COR-L47 (cell line): ENCODE measurements at places on chromosomes 5 and 9.

GRCh38 chr5:65721050-65721719, 724 bp downstream of the SGTB start:
- DNase-seq: peak; percentile 64

DNA sequence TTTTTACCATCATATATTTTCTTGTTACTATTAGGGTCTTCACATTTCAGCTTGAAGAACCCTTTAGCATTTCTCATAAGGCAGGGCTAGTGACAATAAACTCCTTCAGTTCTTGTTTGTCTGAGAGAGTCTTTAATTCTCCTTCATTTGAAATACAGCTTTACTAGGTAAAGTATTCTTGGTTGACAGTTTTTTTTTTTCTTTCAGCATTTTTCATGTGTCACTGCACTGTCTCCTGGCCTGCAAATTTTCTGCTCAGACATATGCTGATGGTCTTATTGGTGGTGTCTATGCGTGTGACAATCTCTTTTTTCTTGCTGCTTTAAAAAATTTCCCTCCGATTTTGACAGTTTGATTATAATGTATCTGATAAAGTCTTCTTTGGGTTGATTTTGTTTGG, 399.9 kb downstream of the SH3GL2 start:
- no peak for DNase-seq

DNA sequence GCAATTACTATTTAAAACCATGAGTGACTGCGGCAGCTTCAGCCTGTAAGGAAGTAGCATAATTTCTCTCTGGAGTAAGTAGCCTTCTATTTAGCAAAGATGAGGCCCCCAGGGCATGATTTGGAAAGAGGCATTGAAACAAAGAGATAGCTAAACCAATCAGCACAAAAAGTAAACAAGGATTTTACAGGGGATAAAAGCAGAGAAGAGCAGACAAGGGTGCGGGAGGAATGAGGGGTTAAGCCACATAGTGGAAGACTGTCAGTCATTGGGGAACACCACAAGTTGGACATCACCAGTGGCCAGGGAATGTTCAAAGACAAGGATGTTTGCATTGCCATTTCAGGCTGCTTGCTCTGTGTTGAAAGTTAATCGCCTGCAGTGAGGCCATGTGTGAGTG, 24.0 kb upstream of the C5orf63 start:
- peak; percentile 25 for DNase-seq

GRCh38 chr5:67379753-67380152, 183.2 kb upstream of the CD180 start:
- no peak for DNase-seq

DNA sequence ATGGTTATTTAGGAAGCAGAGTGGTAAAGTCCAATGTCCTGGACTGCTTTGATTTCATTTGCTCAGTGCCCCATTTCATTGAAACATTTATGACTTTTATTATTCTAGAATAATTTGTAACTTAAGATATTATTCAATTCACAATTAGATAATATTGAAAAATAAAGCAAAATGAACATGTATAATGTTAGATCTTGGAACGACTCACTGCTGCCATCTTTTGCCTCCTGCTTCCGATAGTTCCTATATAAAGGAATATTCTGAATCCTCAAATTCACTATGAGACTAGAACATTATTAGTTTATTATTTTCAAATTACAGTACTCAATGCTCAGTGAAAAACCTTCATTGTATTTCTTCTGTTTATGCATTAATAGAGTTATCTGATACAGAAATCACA, 2.3 kb upstream of the CTNND2 start:
- DNase-seq: no peak

DNA sequence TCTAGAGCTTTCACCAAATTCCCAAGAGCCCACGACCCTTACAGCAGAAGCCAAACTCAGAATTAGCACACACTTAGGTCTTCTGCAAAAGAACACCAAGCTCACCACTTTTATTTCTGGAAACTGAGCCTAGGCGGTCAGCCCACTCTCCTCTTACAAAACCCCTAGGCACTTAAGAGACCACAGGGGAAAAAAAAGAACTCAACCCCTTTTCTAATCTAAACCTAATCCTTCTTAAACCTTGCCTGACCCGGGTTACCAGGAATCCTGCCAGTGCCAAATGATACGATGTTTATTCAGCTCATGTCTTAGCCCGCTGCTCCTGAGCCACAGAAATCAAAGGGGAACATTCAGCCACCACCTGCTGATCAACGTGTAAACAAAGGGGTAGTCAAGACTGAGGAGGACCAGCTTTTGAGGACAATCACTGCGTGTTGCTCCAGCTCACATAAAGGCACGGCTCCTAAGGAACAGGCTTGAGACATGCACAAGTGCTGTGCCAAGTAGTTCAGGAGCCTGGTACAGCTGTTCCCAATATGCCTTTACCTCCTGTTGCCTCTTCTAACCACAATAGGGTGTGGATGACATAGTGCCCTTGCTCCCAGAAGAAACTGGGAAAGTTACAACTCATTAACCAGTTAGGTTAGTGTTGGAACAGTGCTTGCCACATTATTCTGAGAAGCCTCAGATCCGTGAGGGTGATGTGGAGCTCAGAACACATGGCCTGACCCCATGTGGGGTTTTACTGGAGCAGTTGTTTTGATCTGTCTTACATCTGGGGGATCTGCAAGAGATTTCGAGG, 49.3 kb downstream of the ZFAND5 start:
- DNase-seq: peak; percentile 34

DNA sequence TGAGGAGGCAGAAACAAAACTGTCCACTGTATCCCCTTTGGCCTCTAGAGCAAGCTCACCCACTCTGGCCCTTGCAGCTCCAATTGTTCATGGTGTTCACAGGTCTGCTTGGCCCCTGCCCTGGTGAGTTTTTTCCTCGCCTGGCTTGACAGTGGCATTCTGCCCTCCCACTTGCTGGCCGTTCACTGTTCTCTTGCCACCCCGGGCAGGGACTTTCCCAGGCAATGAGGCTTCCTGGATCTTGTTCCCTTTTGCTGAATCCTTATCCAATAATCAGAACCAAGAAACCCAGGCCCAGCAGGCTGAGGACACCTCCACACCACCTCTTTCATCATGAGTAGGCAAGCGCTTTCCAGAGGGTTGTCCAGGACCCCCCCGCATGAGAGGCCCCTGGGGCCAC, 31.2 kb downstream of the ZNF618 start:
- DNase-seq: no peak

DNA sequence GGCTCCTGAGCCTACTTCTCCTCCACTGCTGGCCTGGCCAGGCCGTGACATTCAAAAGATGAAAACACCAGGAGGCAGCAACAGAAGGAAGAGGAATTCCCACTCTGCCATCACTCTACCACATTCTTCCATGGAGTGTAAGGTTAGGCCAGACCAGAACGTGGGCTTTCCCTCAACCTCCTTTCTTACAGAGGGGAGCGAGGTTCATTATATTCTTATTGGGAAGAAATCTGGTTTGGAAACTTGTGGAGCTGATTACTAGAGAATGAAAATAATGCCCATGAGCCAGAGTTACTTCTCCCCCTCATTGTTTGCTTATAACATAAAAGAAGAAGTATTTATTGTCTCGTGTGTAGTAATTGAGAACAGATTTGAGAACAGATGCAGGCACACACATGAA, 136.3 kb upstream of the BASP1 start:
- no peak for DNase-seq

GRCh38 chr5:60210810-60211209, 317.3 kb upstream of the PDE4D start:
- no peak for DNase-seq

- no peak for DNase-seq
Observed at GRCh38 chr5:96049398-96050272, 88.0 kb upstream of the ELL2 start.

DNA sequence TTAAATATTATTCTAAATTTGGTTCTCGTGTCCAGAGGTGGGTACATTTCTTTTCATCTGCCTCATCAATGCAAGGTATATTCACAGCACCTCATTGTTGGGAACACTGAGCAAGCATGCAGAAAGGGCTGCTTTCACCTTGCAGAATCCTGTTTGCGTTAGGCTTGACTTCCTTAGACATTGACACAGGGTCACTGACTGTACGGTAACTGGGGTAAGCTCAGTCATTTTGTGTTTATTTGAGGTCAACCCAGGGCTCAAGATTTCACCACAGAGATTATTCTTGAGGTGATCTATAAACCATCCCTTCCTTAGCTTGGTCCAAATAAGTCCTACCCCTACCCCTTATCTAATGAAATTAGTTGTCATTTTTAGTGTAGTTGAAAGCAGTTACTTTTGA, 1.7 kb upstream of the PTPDC1 start:
- DNase-seq: no peak

DNA sequence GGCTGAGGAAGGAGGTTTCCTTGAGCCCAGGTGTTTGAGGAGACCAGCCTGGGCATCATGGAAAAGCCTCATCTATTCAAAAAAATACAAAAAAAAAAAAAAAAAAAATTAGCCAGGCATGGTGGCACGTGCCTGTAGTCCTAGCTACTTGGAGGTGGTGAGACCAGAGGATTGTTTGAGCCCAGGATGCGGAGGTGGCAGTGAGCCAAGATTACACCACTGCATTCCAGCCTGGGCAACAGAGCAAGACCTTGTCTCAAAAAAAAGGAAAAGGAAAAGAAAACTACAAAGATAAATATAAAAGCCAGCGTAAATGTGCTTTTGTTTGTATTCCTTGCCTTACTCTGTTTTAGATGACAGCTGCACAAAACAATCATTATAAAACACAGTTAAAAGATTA, 2249.2 kb upstream of the C9orf72 start:
- DNase-seq: no peak

DNA sequence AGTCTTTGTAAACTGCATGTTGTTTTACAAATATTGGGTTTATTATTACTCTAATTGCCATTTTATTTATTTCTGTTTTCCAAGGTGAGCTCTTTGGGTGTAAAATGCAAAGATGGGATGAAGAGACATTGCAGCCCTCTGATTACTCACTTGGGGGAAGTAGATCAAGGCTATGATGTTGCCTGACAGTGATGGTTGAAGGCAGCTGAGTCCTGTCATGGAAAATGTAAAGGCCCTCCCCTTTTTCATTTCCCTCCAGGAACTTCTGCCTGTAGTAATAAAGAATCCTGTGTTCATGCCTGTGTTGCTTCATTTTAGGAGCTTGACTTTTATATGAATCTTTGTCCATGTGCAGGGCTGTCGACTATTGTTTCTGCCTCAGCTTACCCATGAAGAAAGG, 605.4 kb upstream of the CLINT1 start:
- no peak for DNase-seq
